Gastrocnemius medialis (tissue), 4 donors: ENCODE measurements at places on chromosomes 4 and X. TPM values are rescaled to one million over a fixed set of nuclear protein-coding genes. Genes with fewer than 3 reads are reported as not detected.

GRCh38 chr4:108204518-108204917 lies 35.8 kb upstream of the LEF1 start:
- H3K27ac ChIP-seq, result no peak overlapping the region
- H3K27me3 ChIP-seq, result no peaks in the 10 kb centered on the region
- H3K36me3 ChIP-seq, result no peaks in the 10 kb centered on the region
- no peaks in the 10 kb centered on the region for H3K4me1 ChIP-seq
- no peak for DNase-seq

GRCh38 chrX:129472116-129472515 lies 51.2 kb downstream of the SMARCA1 start:
- H3K36me3 ChIP-seq, result no peaks in the 10 kb centered on the region
- DNase-seq, result no peak
- no peaks in the 10 kb centered on the region for H3K4me1 ChIP-seq

GRCh38 chr4:177484613-177485021 lies 42.4 kb upstream of the AGA start:
- no peaks in the 10 kb centered on the region for H3K4me1 ChIP-seq
- no peak overlapping the region for H3K4me3 ChIP-seq
- DNase-seq, result no peak

The GYPB gene
- not detected for total RNA-seq
